Stimulated activated CD4-positive, alpha-beta T cell treated with anti-CD3 and anti-CD28 coated beads, Interleukin-4, amount 100 ng/mL, for 4 hours (primary cell): ENCODE measurements at places on chromosomes 4 and X.

- DNase-seq = no peak
Observed at GRCh38 chr4:173998471-173999144, 284.9 kb downstream of the FBXO8 start.

GRCh38 chr4:26052663-26053541, 138.9 kb downstream of the SMIM20 start:
- DNase-seq = no peak

DNA sequence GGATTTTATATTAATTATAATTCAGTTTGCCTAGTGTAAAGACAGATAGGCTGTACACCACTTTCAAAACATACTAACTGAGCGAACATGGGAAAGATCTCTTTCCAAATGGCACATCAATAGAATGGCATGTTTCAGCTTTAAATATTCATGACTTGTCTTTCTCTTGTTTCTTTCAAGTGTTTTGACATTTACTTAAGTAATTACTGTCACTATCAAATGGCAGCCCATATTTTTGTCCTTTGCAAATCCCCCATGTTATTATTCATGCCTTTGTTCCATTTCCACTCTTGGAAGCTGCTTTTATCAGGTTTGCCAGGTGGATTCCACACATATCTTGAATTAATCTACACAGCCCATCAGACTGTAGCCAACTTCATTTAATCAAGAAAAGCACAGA, 89.2 kb upstream of the GLRA2 start:
- DNase-seq = no peak

GRCh38 chr4:133131829-133132460, 17.1 kb upstream of the PCDH10 start:
- no peak for DNase-seq

DNA sequence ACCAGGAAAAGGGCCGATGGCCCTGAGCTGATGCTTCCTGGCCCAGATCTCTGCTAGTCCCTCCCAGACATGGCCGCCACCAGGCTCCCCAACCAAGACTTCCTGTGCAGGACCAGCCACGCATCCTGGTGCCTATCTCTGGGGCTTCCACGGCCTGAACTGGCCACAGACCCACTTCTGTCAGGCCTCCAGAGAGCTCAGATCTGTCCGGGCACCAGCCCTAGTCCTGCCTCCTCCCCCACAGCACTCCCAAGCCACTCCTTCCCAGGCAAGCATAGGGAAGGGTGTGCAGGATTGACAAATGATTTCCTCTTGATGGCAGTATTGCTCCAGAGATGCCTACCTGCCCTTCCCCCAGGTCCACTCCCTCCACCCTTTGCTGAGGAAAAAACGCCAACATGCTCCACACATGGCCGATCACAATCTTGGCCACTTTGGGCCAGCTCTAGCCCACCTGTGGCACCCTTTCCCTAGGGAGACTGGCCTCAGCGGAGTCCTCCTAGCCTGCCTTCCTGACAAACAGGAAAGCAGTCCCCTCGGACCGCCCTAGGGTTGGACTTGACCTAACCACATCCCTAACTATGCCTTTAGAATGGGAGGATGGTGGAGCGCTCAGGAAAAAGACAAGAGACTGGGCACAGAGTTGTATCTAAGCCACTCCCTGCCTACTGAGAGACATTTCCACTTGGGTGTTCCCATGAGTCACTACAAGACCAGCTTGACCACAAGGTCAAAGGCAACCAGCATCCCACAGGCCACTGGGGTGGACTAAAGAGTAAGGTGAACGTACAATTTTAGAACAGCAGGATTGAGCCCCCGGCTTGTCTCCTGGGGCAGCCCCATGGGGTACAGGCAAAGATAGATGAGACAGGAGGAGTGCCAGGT, 277.5 kb upstream of the AGTR2 start:
- no peak for DNase-seq

GRCh38 chr4:22179124-22179874, 230.7 kb upstream of the KCNIP4 start:
- DNase-seq = no peak

- DNase-seq = no peak
Observed at GRCh38 chrX:43973249-43974099, at the start of gene NDP. Gene NDP, minus strand, starts transcription at chrX:43973390. Its CDS starts 14,745 bp downstream, at chrX:43958645.
